Right atrium auricular region (tissue), 2 donors: ENCODE measurements at places on chromosomes 13 and 19.
A peak's percentile ranks its signal among the peaks of the same experiment; 100 is the strongest.

GRCh38 chr13:30065181-30065580 lies 214.8 kb upstream of the UBL3 start:
- DNase-seq: no peak

- no peak for DNase-seq
Measured at GRCh38 chr13:91406619-91407018, 8.2 kb downstream of the GPC5 start.

DNA sequence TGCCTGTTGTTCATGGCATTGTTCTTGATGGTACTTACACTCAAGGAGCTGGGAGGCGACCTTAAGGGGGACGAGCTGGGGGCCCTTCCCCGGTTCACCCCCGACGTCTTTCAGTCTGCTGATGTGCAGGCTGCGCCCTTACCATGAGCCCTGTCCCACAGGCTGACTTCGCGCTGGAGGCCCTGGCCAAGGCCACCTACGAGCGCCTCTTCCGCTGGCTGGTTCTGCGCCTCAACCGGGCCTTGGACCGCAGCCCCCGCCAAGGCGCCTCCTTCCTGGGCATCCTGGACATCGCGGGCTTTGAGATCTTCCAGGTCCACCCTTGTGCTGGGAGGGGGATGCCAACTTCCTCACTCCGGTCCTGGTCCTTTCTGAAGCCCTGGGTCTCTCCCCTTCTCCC lies 45.4 kb downstream of the MYH14 start:
- no peak for DNase-seq

DNA sequence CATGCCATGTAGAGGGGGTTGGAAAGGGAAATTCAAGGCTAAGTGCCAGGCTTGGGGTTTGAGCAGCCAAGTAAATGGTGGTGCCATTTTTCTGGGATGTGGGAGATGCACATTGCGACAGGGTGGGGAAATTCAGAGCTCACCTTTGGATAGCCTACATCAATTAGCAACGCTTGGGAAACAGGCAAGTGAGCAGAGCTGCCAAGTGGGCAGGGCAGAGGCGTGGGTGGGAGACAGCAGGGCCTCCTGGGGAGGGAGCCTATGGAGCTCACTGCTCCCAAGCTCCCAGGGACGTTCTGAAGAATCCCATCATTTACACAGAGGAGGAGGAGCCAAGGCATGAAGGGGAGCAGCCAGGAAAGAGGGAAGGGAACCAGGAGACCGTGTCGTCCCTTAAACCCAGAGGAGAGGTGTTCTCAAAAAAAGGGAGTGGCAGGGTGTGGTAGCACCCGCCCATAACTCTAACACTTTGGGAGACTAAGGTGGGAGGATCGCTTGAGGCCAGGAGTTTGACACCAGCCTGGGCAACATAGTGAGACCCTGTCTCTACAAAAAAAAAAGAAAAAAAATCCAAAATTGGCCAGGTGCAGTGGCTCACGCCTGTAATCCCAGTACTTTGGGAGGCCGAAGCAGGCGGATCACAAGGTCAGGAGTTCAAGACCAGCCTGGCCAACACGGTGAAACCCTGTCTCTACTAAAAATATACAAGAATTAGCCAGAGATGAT lies 11.5 kb upstream of the CCNE1 start:
- no peak for DNase-seq

DNA sequence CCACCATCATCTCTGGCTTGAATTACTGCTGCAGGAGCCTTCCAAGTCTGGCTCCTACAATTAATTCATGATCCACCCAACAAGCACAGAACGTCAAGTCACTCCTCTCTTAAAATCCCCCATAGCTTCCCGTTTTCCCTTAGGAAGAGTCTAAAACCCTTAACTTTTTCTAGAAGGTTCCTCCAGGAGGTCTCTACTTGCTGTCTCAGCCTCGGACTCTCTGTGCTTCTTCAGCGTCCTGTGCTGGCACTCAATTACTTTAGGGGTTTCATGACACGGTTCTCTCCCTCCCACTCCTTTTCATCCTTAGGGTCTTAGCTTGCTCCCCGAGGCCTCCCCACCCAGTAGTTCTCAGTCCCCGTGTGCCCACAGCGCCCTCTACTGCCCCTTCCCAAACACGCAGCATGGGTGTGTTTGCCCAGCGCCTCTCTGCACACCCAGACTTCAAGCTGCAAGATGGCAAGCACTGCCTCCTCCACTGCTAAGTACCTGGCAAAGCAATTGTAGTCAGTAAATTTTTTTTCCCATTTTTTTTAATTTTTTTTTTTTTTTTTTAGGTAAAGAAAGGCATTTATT lies 25.8 kb upstream of the MAP3K10 start:
- DNase-seq: peak; percentile 64

DNA sequence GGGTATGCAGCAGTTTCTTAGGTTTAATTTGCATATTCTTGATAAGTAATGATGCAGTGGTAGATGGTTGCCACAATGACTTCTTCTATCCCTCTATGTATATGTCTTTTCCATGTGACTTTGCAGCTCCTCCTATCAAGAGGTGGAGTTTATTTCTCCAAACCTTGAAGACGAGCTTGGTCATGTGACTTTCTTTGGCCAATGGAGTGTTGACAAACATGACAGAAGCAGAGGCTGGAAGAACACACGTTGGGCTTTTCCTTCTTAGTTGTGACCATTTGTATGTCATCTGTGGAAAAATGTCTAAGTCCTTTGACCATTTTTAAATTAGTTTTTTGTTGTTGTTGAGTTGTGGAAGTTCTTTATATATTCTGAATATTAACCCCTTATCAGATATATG lies 32.3 kb downstream of the ZNF333 start:
- no peak for DNase-seq

GRCh38 chr19:7915250-7916102 lies 846 bp downstream of the TGFBR3L start:
- no peak for DNase-seq

- DNase-seq: no peak
Measured at GRCh38 chr13:49584771-49585182, 581 bp downstream of the RCBTB1 start.

GRCh38 chr13:29362849-29363604 lies 232.5 kb downstream of the SLC7A1 start:
- DNase-seq: no peak

GRCh38 chr19:55384131-55384919 lies at the start of gene TMEM238:
TSS of gene TMEM238 (minus strand) at chr19:55384292. CDS start at chr19:55384259, 33 bp downstream.
- DNase-seq: no peak

GRCh38 chr13:27793507-27794367 lies 1.5 kb downstream of the GSX1 start:
- no peak for DNase-seq

- no peak for DNase-seq
Measured at GRCh38 chr19:39474139-39474620, 6.5 kb upstream of the TIMM50 start.

DNA sequence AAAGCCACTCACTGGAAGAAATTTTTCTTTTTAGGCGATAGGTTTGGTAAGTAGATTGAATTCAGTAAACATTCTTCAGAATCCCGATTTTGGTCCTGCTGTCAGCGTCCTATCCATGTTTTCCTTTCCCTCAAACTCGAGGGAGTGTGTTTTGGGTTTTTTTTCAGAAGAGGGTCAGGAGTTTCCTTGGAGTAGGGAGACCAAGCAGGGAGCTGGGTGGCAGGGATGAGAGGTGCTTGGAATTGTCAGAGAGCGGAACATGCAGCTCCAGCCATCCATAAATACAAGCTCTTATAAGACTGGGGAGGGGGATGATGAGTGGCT lies 1.6 kb upstream of the PCDH8 start:
- DNase-seq: no peak

- no peak for DNase-seq
Measured at GRCh38 chr19:21586311-21587116, 81.1 kb downstream of the ZNF429 start.

DNA sequence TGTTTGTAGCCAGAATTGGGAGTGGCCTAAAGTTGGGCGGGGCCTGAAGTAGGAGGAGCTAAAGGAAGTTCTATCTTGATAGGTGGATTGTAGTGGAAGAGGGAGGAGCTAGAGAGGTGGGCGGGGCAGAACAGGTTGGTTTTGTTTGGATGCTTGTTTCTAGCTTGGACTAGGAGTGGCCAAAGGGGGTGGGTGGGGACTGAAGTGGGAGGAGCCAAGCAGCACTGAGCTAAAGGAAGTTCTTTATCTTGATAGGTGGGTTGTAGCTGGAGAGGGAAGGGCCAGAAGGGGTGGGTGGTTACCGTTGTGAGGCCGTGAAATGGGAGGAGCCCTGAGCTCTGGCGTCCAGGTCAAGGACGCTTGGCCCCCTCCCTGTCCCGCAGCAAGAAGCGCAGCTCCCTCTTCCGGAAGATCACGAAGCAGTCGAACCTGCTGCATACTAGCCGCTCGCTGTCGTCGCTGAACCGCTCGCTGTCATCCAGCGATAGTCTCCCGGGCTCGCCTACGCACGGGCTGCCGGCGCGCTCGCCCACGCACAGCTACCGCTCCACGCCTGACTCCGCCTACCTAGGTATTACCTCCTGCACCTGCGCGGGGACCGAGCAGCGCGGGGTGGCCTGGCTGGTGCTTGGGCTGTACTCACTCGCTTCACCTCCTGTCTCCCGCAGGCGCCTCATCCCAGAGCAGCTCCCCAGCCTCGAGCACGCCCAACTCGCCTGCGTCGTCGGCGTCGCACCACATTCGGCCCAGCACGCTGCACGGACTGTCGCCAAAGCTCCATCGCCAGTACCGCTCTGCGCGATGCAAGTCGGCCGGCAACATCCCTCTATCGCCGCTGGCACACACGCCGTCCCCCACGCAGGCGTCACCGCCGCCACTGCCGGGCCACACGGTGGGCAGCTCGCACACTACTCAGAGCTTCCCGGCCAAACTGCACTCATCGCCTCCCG lies 8.0 kb downstream of the DNASE2 start:
- no peak for DNase-seq

GRCh38 chr19:13902993-13903555 lies 2.8 kb downstream of the BRME1 start:
- DNase-seq: no peak

- no peak for DNase-seq
Measured at GRCh38 chr13:79011179-79011578, 352.2 kb upstream of the OBI1 start.

DNA sequence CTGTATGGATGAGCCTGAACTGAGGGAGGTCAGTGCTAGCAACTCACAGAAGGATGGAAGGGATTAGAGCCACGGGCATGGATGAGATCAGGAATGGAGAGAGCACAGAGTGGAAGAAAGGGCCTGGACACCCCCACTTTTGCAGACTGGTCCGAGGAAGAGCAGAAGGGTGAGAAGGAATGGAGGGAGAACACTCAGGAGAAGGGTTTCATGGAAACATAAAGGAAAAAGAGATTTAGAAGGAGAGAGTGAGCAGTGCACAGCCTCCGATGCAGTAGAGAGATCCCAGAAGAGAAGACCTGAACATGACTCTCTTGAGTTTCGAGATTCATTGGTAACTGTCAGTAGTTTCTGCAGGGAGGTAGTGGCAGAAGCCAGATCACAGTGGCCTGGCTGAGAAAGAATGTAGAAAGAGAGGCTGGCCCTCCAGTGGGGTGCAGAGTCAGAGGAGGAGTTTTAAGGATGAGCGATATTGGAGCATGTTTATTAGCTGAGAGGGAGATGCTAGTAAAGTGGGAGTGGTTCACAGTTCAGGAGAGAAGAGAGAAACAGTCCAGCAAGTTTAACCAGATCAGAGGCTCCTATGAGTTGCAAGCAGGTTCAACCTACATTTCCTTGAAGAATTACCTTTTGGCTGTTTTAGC lies 108.9 kb downstream of the ZAR1L start:
- no peak for DNase-seq

DNA sequence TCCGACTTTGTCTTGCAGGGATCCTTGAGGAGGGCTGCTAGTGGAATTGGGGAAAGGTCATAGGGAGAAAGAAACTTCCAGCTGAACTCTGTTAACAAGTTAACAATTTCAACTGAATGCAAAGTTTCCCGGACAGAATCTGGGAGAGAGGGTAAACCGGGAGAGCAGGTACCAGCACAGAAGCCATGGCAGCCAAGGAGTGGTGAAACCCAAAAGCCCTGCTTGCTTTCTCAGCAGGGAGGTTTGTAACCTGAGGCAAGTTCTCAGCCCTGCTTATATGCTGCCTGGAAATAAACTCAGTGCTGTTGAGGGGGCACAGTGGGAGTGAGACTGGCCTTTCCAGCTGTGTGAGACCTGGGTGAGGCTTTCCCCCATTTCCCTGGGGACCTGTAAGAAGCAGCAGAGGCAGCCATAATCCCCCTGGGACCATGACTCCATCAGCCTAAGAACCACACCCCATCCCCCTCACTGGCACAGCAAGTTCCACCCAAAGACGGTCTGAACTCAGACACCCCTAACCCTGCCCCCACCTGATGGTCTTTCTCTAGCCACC lies 84.0 kb downstream of the SUCLA2 start:
- no peak for DNase-seq

GRCh38 chr19:18541258-18541991 lies 1.9 kb downstream of the FKBP8 start:
- DNase-seq: no peak

GRCh38 chr19:38915329-38916321 lies 3.6 kb upstream of the CCER2 start:
- no peak for DNase-seq

- no peak for DNase-seq
Measured at GRCh38 chr19:49663224-49663623, 2.4 kb downstream of the IRF3 start.

DNA sequence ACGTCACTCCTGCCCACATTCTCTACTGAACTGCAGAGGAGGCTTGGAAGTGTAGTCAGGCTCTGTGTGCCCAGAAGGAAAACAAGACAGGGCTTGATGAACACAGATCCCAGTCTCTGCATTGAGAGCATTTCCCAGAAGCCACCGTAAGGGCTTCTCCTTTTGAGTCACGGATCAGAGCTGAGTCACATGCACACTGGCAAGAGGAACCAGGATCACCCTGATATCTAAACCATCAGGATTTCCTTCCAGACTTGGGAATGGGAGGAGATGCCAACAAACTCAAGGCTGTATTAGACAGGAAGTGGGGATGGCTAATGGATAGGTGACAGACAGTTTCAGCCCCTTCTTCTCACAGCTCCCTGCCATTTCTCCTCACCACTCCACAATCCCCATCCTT lies 17.7 kb upstream of the FBXO17 start:
- no peak for DNase-seq

GRCh38 chr19:50723069-50723468 lies at the start of gene CLEC11A:
TSS of gene CLEC11A (plus strand) at chr19:50723364. CDS start at chr19:50723526, 162 bp downstream.
- DNase-seq: peak; percentile 65

- no peak for DNase-seq
Measured at GRCh38 chr19:1538978-1539377, 15.1 kb downstream of the PLK5 start.

GRCh38 chr13:102286326-102286725 lies 115.5 kb downstream of the FGF14 start:
- no peak for DNase-seq

GRCh38 chr13:97134364-97135095 lies 87.6 kb upstream of the MBNL2 start:
- DNase-seq: no peak

DNA sequence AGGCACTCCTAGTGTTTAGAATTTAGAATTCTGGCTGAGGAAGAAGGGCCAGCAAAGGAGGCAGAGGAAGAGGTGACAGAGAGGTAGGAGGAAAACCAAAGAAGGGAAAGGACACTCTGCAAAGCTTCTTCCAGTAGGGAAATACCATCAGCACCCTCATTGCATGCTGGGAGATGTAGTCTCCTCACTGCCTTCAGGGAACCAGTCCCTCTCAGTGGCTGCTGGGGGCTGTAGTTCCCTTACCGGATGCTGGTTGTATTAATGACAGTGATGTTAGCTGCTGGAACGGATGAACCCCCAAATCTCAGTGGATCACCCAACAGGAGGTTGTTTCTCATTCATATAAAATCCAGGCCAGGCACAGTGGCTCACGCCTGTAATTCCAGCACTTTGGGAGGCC lies 10.1 kb downstream of the GRIN2D start:
- DNase-seq: no peak
